Tibial nerve (tissue), 4 donors: ENCODE measurements at places on chromosomes 2 and 18. TPM values are rescaled to one million over a fixed set of nuclear protein-coding genes. Genes with fewer than 3 reads are reported as not detected.

The USP14 gene
- total RNA-seq, result 34.5 TPM

The UGT1A5 gene
- total RNA-seq, result not detected

The IL36RN gene
- total RNA-seq, result not detected

The FKBP7 gene
- total RNA-seq, result 12.3 TPM

The LINC00305 gene
- total RNA-seq, result not detected

The RGPD6 gene
- 55.5 TPM for total RNA-seq

The DUSP19 gene
- total RNA-seq, result 3.1 TPM

The TEX44 gene
- not detected for total RNA-seq

The PSTPIP2 gene
- 9.9 TPM for total RNA-seq

The SFT2D3 gene
- 12.6 TPM for total RNA-seq

The RETSAT gene
- total RNA-seq, result 94.6 TPM

The TUBB8B gene
- total RNA-seq, result not detected

The SIX2 gene
- 4.9 TPM for total RNA-seq

The FBLN7 gene
- total RNA-seq, result 3.9 TPM

The SERPINB12 gene
- total RNA-seq, result not detected

The CNPPD1 gene
- total RNA-seq, result 38.8 TPM

The CDH19 gene
- total RNA-seq, result 187 TPM

The PIEZO2 gene
- total RNA-seq, result 17.0 TPM

The REG1A gene
- total RNA-seq, result 30.9 TPM

The PLEK gene
- 7.8 TPM for total RNA-seq

The ERMN gene
- total RNA-seq, result 0.39 TPM

The ST6GAL2 gene
- not detected for total RNA-seq

The UNC80 gene
- total RNA-seq, result 0.22 TPM

The LYPD6B gene
- not detected for total RNA-seq

The POMC gene
- 8.6 TPM for total RNA-seq

The UGT1A10 gene
- not detected for total RNA-seq

The LYG1 gene
- 1.3 TPM for total RNA-seq

The ANKRD29 gene
- total RNA-seq, result 13.7 TPM

The RRM2 gene
- total RNA-seq, result 0.59 TPM

The NGEF gene
- total RNA-seq, result 47.6 TPM

The SPC25 gene
- not detected for total RNA-seq

The GPR75 gene
- 0.98 TPM for total RNA-seq

The ANTXR1 gene
- 64.0 TPM for total RNA-seq

The ZNF385B gene
- 2.3 TPM for total RNA-seq

The STARD7 gene
- 80.4 TPM for total RNA-seq

The ZNG1B gene
- 25.1 TPM for total RNA-seq

The ABCG5 gene
- total RNA-seq, result not detected

The MERTK gene
- total RNA-seq, result 61.8 TPM

The PLEKHA3 gene
- total RNA-seq, result 9.6 TPM

The IGFBP2 gene
- total RNA-seq, result 165 TPM

The RAB31 gene
- total RNA-seq, result 54.4 TPM

The EML6 gene
- total RNA-seq, result 0.60 TPM

The CACNB4 gene
- total RNA-seq, result 3.5 TPM

The TMEM178A gene
- total RNA-seq, result 3.0 TPM

The STPG4 gene
- total RNA-seq, result 1.4 TPM

The UGT1A3 gene
- total RNA-seq, result not detected

The RESP18 gene
- total RNA-seq, result not detected

The TOGARAM2 gene
- total RNA-seq, result 35.0 TPM

The ATP6V1B1 gene
- 2.5 TPM for total RNA-seq

The COL6A3 gene
- 465 TPM for total RNA-seq

The APCDD1 gene
- 81.8 TPM for total RNA-seq

The ARMC9 gene
- 19.3 TPM for total RNA-seq

The NT5DC4 gene
- total RNA-seq, result not detected

The PXDN gene
- total RNA-seq, result 72.6 TPM

The FASTKD2 gene
- 22.4 TPM for total RNA-seq

The STARD6 gene
- not detected for total RNA-seq

The GLI2 gene
- 14.9 TPM for total RNA-seq
